Stimulated activated CD4-positive, alpha-beta T cell treated with anti-CD3 and anti-CD28 coated beads, Interleukin-1b, Interleukin-23, amount 100 ng/mL, for 1 hour (primary cell): ENCODE measurements at places on chromosomes 7 and 10.

- no peak for DNase-seq
These were observed 41.3 kb upstream of the SRPK2 start for GRCh38 chr7:105429746-105430612.

DNA sequence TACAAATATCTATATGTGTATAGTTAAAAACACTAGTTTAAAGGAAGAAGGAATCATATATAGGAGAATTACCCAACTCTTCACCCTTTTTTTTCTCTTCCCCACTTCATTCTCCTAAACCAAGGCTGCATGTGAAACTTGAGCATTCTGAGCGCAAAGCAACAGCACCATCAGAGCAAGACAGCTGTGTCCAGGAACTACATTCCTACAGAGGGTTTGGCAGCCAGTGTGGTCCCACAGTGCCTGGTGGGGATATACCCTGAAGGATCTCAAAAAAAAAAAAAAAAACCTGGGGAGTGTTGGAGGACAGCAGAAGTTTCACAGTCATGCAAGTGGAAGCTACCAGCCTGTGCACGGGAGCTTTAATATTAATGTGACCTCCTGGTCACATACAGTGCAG, 310.4 kb downstream of the CTNNA3 start:
- no peak for DNase-seq

DNA sequence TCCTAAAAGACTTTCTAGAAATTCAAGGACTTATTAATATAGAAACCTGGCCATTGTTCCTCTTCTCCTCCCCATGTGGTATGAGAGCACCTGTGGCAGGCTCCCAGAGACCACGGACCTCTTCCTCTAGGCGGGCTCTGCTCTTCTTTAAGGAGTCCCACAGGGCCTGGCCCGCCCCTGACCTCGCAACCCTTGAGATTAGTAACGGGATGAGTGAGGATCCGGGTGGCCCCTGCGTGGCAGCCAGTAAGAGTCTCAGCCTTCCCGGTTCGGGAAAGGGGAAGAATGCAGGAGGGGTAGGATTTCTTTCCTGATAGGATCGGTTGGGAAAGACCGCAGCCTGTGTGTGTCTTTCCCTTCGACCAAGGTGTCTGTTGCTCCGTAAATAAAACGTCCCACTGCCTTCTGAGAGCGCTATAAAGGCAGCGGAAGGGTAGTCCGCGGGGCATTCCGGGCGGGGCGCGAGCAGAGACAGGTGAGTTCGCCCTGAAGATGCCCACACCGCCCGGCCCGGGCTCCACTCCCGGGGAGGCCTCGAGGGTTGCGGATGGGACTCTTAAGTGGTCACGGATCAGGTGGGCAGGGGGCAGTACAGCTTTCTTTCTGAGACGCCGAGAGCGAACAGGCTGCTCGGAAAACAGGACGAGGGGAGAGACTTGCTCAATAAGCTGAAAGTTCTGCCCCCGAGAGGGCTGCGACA, at the start of gene SLC26A4:
TSS of gene SLC26A4 (plus strand) at position 448 of the 700 bp plus-strand sequence. CDS start 814 bp downstream, outside the sequence.
- DNase-seq, result no peak

GRCh38 chr10:5546891-5547680, 22.3 kb downstream of the CALML3 start:
- no peak for DNase-seq

DNA sequence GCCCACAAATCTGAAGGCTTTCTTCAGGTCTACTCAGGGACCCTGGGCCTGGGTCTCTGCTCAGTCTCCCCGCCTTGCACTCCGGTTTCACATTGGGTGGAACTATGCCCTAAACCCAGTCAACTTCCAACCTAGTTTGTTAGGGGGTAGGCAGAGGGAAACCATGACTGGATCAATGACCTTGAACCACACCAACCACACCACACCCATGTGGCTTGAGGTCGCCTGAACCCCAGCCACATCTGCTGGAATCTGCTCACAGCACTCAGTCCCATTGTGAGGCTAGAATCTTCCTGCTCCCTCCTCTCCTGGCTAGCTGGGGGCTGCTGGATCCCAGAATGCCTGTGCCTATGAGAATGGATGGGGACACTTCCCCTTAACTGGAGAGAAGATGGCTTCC, 17.9 kb downstream of the RFC2 start:
- DNase-seq, result no peak

DNA sequence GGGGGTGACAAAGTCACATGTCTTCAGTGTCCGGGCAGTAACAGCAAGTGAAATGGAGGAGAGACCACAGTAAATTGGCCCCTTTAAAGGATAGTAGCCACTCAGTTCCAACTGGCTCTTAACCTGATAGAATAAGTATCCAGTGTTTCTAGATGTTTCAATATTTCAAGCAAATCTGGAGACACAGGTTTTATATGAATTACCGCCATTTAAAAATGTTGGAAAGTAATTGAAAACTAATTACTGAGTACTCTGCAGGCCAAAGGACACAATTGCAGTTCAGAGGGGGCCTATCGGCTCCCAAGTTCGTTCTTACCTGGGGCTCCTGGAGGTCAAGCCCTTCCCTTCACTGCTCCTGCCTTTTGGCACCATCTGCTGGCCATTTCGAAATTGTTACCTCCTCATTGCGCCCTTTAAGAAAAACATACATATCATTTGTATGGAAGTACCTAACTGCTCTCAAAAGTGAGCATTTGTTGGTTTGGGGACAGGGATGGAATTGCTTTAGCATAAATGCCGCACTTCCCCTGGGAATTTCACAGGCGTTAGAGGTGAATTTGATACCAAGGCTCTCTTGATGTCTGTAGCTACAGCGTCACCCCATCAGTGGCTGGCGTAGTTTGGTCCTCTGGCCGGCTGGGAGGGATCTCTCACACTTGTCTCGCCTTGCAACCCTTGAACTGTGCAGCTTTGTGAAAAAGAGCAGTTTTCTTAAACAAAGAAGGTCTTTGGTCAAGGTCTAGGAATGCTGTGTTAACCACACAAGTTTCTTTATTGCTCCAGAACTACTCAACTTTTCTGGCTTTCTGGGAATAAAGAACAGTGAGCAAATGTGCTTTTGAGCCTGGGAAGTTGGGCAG, 220.0 kb downstream of the ARHGAP21 start:
- DNase-seq, result no peak

- DNase-seq, result no peak
These were observed 15.5 kb downstream of the TWIST1 start for GRCh38 chr7:19101909-19102308.

- no peak for DNase-seq
These were observed 118.1 kb upstream of the SEM1 start for GRCh38 chr7:96827701-96828100.

- no peak for DNase-seq
These were observed 9.2 kb downstream of the TNPO3 start for GRCh38 chr7:129045682-129046081.

DNA sequence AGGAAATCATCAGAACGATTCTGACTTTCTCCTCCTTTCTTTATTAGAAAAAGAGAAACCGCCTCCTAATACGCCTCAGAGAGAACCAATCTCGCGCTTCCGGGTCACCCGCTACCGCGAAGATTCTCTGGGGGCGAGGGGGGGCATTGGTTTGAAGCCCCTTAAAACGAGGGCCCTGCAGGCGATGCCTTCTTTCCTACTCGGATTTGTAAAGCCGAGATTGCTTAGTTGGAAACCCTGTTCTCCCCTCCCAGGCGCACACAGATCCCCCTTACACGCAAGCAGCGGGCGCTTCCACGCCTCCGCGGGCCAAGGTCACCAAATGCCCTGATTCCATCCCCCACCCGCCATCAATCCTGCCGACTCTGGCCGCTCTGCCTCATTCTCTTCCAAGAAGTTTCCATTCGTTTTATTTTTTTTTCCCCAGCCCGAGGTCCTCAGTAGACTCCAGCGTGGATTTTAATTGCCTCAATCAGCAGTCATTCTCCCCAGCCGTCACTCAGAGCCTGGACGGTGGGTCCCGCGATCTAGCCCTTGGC, 1.1 kb upstream of the GAD2 start:
- DNase-seq, result no peak

- DNase-seq, result no peak
These were observed 28.9 kb downstream of the GNA12 start for GRCh38 chr7:2814946-2815874.

DNA sequence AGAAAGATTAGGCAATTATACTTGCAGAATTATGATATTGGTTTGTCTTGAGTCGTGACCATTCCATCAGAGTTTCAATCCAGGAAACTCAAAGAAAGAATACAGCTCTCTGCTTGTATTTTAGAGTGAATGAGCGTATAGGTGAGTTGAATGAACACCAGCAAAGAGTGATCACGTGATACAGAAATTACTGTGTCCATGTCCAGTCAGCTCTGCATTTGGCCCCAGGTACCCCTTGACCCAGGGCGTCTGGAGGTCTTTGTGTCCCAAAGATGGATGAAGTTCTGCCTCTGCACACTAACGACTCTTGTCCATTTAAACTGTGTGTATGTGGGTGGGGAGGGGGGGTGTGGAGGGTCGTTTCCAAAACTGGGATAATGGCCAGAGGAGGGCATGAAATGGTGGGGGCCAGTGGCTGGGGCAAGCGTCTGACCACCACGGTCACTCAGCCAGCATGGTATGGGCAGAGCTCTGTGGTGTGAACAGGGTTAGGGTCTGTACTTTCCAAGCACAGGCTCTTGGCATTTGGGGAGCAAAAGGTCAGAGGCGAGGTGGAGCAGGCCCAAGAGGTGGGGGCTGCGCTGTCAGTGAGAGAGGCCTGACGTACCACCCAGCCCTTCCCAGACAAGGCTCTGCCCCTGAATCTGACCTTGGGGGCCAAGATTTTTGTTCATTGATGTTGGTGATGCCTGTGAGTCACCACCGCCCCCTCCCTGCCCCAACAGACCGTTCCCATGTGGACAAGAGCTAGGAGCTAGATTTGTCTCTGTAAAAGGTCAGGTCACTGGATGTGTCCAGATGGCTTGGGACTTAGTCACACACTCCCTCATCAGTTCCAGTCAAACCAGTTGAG, 1.4 kb downstream of the PTPRE start:
- DNase-seq, result no peak

DNA sequence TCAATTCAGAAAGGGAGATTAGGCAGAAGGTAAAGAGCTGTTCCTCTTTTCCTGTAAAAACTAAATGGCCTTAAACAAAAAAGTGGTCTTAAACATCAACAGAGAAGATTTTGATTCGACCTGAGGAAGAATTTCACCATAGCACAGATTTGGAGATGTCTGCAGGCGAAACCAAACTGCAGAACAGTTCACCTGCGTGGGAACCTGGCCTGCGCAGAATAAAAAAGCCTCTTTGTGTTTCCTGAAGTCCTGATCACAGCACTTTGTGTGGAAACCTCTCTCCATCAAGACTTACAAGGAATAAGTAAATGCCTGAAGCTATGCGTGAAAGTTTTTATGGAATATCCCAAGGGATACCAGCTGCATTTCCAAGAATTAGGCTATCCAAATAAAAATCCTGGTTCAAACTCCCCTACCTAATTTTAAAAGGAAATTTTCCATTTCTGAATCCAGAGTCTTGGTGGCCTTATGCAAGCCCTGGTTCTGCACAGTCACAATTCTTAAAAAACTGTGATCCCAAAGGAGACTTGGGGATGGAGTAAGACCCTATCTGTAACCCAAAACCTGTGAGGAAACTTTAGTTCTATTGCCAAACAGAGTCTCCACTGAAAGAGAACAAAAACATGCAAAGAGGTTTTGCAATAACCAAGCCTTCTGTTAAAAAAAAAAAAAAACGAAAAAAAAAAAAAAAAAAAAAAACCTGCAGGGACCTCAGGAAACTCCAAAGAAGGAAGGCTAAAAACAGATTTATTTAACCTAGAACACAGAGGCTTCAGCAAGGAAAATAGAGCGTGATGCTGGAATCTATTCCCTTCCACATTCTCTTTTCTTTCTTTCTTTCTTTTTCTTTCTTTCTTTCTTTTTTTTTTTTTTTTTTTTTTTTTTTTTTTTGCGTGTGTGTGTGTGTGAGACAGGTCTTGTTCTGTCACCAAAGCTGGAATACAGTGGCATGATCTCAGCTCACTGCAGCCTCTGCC, 10.4 kb downstream of the CALML3 start:
- no peak for DNase-seq

DNA sequence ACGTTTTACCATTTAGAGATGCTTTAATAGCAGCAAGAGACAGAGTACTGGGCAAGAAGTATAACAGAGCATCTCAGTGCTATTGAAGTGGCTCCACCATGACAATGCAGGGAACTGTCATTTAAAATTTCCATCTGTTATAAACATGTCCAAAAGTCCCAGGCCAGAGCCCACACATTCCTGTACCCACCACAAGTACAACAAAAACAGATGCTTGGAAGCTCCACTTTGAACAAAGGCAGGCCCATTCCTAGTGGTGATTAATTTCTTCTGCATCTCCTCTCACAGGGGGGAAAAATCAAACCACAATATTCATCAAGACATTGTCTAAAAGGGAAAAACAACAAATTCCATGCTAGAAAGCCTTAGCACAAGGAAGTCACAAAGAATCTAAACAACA, 627.9 kb downstream of the PARD3 start:
- DNase-seq, result no peak

DNA sequence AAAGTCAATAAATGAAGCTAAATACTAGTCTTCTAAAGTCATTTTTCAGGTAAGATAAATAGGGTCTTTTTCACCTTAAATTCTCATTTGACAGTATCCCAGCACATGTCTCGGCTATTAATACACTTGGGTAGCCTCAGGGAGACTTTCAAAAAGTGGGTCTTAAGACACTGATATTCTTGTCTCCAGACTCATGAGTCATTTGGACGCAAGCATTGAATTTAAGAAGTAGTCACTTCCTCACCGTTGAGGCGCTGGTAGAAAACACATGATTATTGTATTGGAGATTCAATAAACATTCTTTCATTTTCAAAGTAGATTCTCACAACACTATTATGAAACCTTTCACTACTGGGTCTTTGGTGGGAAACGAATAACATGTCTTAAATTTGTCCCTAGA, 108.9 kb upstream of the SP8 start:
- DNase-seq, result no peak

- no peak for DNase-seq
These were observed 35.5 kb upstream of the KDM7A start for GRCh38 chr7:140212100-140212881.

DNA sequence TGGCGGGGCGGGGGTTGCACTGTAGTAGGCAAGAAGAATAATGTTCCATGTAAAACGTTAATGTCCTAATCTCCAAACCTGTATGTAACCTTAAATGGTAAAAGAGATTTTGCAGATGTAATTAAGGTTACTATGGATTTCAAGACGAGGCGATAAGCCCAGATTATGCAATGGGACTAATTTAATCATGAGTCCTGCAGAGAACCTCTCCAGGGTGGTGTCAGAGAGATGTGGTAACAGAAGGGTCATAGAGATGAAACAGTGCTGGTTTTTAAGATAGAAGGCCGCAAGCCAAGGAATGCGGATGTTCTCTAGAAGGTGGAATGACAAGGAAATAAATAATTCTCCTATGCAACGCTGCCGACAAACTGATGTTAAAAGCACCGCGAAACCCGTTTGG, 57.1 kb downstream of the UBE3C start:
- DNase-seq, result no peak

- DNase-seq, result peak; percentile 73
These were observed 33.3 kb downstream of the SRRM3 start for GRCh38 chr7:76234931-76235441.

- DNase-seq, result no peak
These were observed 160.1 kb downstream of the NEURL1 start for GRCh38 chr10:103653581-103654037.

- DNase-seq, result no peak
These were observed 117.2 kb upstream of the KLF6 start for GRCh38 chr10:3902054-3902808.

- DNase-seq, result no peak
These were observed 30.2 kb downstream of the PTPRE start for GRCh38 chr10:127937069-127937468.

GRCh38 chr7:69272101-69272500, 326.2 kb upstream of the AUTS2 start:
- no peak for DNase-seq

- DNase-seq, result no peak
These were observed 23.5 kb downstream of the TRPV5 start for GRCh38 chr7:142910031-142910433.
